Coronary artery (tissue), 2 donors: ENCODE measurements at places on chromosomes 2 and 18.

DNA sequence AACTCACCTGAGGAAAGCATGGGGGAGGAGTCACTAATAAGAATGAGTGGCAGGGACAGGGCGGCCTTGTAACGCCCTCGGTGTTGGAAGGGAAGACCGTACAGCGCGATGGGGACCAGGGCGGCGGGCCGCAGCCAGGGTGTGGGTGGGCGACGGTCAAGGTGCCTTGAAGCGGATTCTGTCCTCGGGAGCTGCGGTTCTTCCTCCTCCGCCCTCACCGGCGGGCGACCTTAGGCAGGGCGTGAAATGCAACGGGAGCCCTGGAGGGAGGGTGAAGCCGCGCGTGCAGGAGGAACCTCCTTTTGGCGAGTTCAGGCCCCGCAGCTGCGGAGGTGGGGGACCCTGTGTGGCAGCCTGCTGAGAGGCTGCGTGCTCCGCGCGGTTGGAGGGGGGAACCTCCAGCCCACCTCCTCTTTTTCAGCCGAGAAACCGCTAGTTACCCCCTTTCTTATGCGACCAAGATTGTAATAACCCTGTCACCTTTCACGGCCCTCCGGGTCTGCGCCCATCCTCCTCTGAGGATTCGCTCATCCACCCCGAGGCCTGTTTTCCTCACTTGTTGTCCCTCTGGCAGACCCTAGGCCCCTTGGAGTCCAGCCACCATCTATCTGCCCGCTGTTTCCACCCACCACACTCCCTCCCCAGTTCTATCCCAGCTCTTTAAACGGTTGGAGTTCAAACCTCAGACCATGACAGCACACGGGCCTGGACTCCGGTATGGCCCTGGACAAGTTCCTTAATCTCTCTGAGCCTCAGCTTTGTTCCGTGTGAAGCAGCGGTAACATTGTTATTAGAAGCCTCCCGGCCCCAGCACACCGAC lies 823 bp upstream of the RNU2-63P start:
- DNase-seq: no peak

- no peak for DNase-seq
These were observed 121.5 kb downstream of the WDSUB1 start for GRCh38 chr2:159165048-159165447.

- no peak for DNase-seq
These were observed 143.5 kb upstream of the LMAN1 start for GRCh38 chr18:59502274-59503175.

DNA sequence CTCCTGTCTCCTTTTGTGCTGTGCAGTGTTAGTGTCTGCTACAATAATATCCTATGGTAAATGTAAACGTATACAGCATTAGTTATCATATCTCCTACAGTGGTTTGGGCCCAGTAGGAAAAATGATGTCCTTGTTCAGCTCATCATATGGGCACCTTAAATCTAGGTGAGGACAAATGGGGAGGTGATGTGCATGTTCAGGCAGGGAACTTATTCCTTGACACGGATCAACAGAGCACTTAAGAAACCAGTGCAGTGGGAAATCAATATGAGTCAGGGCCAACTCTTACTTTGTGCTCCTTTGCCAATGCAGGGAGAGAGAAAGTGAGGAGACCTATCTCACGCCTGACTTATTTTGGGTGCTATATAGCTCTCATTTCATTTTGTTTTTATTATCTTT lies 76.4 kb downstream of the KLHL14 start:
- no peak for DNase-seq

- no peak for DNase-seq
These were observed 227.7 kb downstream of the RND3 start for GRCh38 chr2:150259746-150260145.

GRCh38 chr2:122636097-122636496 lies 880.6 kb downstream of the TSN start:
- DNase-seq: no peak

GRCh38 chr2:172985139-172985892 lies 90.3 kb upstream of the MAP3K20 start:
- DNase-seq: no peak

GRCh38 chr2:105765415-105766299 lies 20.9 kb downstream of the NCK2 start:
- DNase-seq: no peak

DNA sequence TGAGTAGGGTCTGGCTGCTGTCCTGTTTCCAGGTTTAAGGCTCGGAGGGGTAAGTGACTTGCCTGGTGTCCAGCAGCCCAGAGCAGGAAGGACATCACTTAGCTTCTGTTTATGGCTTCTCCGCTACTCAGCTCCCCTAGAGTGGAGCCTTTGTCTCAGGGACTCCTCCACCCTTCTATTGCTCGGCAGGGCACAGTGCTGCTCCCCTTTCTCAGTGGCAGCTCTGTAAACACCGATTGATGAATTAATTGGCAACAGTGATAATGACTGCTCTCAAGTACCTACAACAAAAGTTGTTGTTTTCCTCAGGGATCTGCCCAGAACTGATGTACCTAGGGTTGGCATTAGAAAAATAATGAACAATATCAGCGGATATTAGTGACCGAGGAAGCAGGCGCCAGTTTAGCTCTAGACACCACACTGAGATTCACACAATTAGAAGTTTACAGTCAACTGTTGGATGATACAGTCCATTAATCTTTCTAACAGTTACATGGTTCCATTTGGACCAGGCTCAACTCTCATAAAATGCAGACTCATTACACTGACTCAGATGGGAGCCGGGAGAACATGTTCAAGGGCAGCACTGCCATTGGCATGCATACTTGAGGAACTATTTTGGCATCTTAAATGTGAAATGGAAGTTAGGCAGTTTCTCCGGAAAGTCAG lies 265.7 kb downstream of the MTX2 start:
- no peak for DNase-seq

GRCh38 chr2:157592374-157592773 lies 36.3 kb downstream of the ACVR1C start:
- no peak for DNase-seq

DNA sequence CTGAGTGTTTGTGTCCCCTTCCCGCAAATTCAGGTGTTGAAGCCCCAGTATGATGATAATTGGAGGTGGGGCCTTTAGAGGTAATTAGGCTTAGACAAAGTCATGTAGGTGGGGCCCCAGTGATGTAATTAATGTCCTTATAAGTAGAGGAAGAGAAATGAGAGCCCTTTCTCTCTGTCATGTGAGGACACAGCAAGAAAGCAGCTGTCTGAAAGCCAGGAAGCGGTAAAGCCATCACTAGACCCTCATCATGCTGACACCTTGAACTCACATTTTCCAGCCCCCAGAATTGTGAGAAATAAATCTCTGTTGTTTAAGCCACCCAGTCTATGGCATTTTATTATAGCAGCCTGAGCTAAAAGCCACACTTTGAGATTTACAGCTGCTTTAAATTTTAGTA lies 1580.0 kb downstream of the LRP1B start:
- DNase-seq: no peak

DNA sequence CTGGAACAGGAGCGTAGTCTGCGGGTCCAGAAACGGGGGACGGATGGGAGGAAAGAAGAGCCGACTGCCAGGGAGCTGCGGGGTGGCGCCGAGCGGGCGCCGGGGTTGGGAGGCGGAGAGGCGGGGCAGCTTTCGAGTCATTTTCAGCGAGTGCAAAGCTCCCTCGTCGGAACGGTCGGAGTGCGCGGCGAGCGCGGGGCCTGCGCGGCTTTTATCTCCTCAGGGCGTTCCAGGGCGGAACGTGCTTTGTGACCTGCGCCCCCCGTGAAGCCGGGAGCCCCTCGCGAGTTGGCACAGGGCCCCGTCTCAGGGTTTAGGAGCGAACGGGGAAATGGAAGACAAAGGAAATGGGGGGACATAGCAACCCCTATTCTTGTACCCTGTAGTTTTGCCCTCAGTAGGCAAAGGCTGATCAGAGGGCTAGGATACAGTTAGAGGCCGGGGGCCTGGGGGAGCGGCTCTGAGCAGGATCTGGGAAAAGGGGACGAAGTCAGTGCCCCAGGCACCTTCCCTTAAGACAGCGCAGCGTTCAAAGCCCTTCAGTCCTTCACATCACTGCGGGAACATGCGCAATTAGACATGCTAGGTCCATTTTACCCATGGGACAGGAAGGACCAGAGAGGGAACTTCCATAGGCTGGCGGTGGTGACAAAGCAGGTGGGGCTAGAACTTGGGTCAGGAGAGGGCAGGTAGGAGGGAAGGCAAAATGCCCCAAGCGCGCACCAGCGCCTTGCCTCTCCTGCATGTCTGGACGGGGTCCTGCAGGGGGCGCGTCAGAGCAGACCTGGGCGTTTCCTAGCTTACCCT lies 60.1 kb upstream of the IL1RL1 start:
- no peak for DNase-seq

DNA sequence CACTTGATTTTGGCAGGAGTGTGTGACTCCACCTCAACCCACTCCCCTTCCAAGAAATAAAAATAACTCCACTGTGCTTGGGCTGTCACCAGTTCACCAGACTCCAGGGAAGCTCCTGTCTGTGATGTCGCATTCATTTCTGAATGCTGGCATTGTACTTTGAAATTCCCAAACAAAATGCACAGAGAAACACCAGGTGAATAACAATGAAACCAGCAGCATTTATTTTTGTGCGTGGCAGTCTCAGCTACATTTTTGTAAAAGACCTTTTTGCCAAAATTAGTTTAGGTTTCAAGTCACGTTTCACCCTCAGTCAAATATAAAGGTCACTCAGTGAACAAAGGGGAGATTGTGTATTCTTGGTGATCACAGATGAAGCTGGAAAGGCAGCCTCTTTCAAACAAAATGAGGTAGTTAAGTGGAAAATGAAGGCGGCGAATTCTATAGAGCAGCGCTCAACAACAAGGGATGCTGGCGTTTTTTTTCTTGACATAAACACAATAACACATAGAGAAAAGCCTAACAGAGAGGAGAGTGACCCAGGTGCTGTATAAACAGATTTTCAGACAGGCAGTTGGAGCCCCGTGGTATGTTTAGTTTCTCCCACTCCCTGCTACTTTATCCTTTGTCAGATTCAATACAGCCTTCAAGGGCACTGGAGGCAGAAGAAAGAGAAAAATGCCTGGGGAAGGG lies 210.3 kb upstream of the GCFC2 start:
- no peak for DNase-seq

DNA sequence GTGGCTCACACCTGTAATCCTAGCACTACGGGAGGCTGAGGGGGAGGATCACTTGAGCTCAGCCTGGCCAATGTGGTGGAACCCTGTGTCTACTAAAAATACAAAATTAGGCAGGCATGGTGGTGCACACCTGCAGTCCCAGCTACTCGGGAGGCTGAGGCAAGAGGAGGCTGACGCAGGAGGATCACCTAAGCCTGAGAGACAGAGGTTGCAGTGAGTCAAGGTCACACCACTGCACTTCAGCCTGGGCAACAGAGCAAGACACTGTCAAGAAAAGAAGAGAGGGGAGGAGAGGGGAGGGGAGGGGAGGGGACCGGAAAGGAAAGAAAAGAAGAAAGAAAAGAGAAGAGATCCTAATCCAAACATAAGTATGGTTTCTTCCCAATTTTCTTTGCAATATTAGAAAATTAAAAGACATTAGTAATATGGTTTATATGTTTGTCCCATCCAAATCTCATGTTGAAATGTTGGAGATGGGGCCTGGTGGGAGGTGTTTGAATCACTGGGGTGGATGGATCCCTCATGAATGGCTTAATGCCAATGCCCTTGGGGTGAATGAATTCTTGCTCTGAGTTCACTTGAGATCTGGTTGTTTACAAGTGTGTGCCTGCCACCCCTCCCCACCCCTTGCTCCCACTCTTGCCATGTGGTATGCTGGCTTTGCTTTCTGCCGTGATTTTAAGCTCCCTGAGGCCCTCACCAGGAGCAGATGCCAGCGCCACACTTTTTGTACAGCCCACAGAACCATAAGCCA lies 50.7 kb downstream of the TRIP12 start:
- no peak for DNase-seq

DNA sequence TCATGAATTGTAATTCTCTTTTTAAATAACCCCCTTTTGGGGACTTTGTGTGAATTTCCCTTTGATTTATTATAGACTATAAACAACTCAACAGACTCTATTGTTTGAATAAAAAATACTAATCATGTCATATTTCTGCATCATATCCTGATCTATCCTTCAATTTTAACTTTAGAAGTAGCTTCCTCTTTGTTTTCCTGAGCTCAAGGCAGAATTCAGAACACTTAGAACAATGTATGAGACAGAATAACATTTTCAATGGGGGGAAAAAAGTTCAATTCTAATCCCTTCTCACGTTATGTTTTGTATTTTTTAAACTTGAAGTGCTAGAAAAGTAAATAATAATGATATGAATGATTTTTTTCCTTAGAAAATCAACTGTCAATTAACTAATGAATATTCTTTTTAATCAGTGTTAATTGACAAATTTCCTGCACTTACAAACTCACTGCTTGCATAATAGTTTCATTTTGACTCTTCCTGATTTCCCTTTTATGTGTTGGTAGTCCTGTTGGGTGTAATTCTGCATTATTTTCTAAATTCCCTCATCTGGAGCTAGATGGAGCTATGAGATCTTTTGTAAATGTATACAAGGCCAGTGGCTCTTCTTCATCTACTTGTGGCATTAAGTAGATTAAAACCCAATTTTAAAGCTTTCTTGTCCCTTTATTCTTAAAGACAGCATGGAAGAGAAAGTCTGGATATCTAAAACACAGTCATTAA lies 326.1 kb downstream of the PARD3B start:
- DNase-seq: no peak

GRCh38 chr2:32358111-32358482 lies 1.3 kb downstream of the BIRC6 start:
- DNase-seq: no peak

DNA sequence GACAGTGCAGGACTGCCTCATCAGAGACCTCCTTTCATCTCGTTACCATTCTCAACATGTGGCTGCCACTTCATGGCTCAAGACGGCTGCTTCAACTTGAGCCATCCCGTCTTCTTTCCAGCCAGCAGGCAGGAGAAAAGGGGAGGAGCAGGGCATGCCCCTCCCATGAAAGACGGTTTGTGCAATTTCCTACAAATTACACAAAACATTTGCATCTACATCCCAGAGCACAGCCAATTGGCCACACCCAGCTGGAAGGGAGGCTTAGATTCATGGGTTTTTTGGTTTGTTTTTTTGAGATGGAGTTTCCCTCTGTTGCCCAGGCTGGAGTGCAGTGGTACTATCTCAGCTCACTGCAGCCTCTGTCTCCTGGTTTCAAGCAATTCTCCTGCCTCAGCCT lies 11.8 kb downstream of the UCN start:
- no peak for DNase-seq

DNA sequence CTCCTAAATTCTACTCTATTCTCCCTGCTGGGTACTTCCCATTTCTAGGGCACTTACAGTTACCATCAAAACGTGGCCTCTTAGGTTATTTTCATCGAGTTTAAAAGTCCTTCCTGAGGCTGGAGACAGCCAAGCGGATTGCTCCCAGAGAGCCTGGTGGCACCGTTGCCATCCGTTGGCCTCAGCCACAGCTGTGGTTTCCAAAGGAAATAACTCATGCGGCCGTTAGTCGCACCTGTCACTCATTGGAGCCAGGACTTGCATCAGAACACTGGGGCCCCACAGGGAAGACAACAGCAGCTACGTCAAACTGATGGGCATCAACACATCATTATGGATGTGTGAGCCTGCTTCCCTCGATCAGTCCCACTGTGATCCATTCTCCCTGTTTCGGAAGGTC lies 453.4 kb downstream of the BCL11A start:
- DNase-seq: no peak

GRCh38 chr2:39996653-39997080 lies 217.6 kb upstream of the THUMPD2 start:
- no peak for DNase-seq
